Smooth muscle cell of bladder (primary cell): ENCODE measurements at places on chromosomes 2 and 18. TPM values are rescaled to one million over a fixed set of nuclear protein-coding genes. Genes with fewer than 3 reads are reported as not detected.

HOXD12 gene
- total RNA-seq, result not detected in 2 replicates

ANKRD62 gene
- not detected in 2 replicates for total RNA-seq

SAG gene
- not detected in 2 replicates for total RNA-seq

TGFA gene
- under 0.01 and 0.28 TPM in 2 replicates for total RNA-seq

ACMSD gene
- total RNA-seq, result under 0.01 TPM in 1 of 2 replicates, not detected in the other

XDH gene
- 0.14 TPM in 1 of 2 replicates, not detected in the other for total RNA-seq

LCLAT1 gene
- 10.7 and 12.7 TPM in 2 replicates for total RNA-seq

SMYD1 gene
- not detected in 2 replicates for total RNA-seq

SLC11A1 gene
- total RNA-seq, result 0.14 and 0.28 TPM in 2 replicates

KLHL41 gene
- total RNA-seq, result 0.85 and 1.7 TPM in 2 replicates

PTPRM gene
- 71.8 and 72.0 TPM in 2 replicates for total RNA-seq

SPP2 gene
- not detected in 2 replicates for total RNA-seq

GALR1 gene
- total RNA-seq, result not detected in 2 replicates

ASTL gene
- total RNA-seq, result not detected in 2 replicates

RAB6C gene
- total RNA-seq, result not detected in 2 replicates

NMUR1 gene
- total RNA-seq, result not detected in 2 replicates

KIAA2012 gene
- total RNA-seq, result under 0.01 and 0.28 TPM in 2 replicates

CCDC74A gene
- total RNA-seq, result 5.5 and 11.5 TPM in 2 replicates

UPP2 gene
- not detected in 2 replicates for total RNA-seq

BOLL gene
- not detected in 2 replicates for total RNA-seq

TRIB2 gene
- total RNA-seq, result 13.2 and 34.6 TPM in 2 replicates

CHRND gene
- total RNA-seq, result not detected in 2 replicates

DSG1 gene
- total RNA-seq, result not detected in 2 replicates

ME2 gene
- 30.6 and 36.7 TPM in 2 replicates for total RNA-seq

GNLY gene
- not detected in 2 replicates for total RNA-seq

UGT1A3 gene
- not detected in 2 replicates for total RNA-seq

GTF2A1L gene
- total RNA-seq, result 0.09 and 3.6 TPM in 2 replicates

ZNF385B gene
- 0.09 TPM in 1 of 2 replicates, not detected in the other for total RNA-seq

ATP9B gene
- 26.2 and 27.1 TPM in 2 replicates for total RNA-seq

CFAP65 gene
- total RNA-seq, result not detected in 2 replicates

VWC2L gene
- total RNA-seq, result under 0.01 TPM in 1 of 2 replicates, not detected in the other

SGO2 gene
- total RNA-seq, result 2.1 TPM in 2 replicates

MYCN gene
- not detected in 2 replicates for total RNA-seq

GATA6 gene
- total RNA-seq, result 18.5 and 28.6 TPM in 2 replicates

GBX2 gene
- total RNA-seq, result 0.14 TPM in 1 of 2 replicates, not detected in the other

OR6B2 gene
- total RNA-seq, result not detected in 2 replicates

CHST9 gene
- not detected in 2 replicates for total RNA-seq

OTOF gene
- under 0.01 and 0.14 TPM in 2 replicates for total RNA-seq

ERCC3 gene
- 32.7 and 36.9 TPM in 2 replicates for total RNA-seq

RMDN2 gene
- total RNA-seq, result 3.8 and 7.9 TPM in 2 replicates

SS18 gene
- total RNA-seq, result 72.8 and 87.3 TPM in 2 replicates

CLIP4 gene
- 63.3 and 94.0 TPM in 2 replicates for total RNA-seq

NCKAP5 gene
- 1.2 and 4.3 TPM in 2 replicates for total RNA-seq

FBXO41 gene
- 1.1 and 1.6 TPM in 2 replicates for total RNA-seq

SIX3 gene
- not detected in 2 replicates for total RNA-seq

GPR39 gene
- total RNA-seq, result 0.28 TPM in 2 replicates

ICOS gene
- not detected in 2 replicates for total RNA-seq
